GM04503 (cell line): ENCODE measurements at places on chromosomes 4 and X.

- DNase-seq: no peak
Observed at GRCh38 chr4:4328840-4329239, 38.8 kb downstream of the ZBTB49 start.

DNA sequence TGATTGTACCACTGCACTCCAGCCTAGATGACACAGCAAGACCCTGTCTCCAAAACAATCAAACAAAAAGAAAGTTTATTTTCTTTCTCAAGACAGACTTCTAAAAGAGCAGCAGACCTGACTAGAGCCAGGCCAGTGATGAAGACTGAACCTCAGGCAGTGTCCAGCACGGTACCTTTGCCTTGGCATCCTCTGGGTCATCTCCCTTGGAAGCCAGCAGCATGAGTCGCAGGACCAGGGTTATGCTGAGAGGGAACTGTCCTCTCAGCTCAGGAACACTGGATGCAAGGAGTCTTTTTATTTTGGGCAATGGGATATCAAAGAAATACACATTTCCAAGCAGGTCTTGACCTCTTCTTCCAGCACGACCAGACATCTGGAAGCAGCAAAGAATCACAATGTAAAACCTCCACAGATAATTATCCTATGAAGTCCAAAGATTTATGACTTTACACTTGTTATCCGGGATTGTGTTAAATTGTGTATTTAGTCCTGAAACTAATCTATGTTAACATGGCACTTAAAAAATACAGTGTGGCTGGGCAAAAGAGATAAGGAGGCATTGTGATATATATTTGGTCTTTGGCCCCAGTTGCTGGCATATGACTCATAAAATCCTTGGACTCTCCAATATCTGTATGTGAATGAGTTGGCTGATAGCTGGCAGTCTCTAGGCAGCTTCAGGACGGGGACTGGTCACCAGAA lies 66.0 kb upstream of the DDX60 start:
- DNase-seq: no peak

DNA sequence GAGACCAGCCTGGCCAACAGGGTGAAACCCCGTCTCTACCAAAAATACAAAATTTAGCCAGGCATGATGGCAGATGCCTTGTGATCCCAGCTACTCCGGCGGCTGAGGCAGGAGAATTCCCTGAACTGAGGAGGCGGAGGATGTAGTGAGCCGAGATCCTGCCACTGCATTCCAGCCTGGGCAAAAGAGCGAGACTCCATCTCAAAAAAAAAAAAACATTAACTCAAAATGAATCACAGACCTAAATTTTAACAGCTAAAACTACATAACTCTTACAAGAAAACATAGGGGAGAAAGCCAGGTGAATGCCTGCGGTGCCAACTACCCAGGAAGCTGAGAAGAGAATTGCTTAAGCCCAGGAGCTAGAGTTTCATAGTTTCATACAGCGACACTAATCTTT lies 54.8 kb downstream of the TMEM165 start:
- DNase-seq: no peak

- no peak for DNase-seq
Observed at GRCh38 chr4:183659872-183660242, 764 bp downstream of the TRAPPC11 start.

- no peak for DNase-seq
Observed at GRCh38 chr4:89352541-89352940, 44.9 kb upstream of the GPRIN3 start.
